ENCODE measurements at places on chromosomes 5 and 9. TPM values are rescaled to one million over a fixed set of nuclear protein-coding genes. Genes with fewer than 3 reads are reported as not detected.

DNA sequence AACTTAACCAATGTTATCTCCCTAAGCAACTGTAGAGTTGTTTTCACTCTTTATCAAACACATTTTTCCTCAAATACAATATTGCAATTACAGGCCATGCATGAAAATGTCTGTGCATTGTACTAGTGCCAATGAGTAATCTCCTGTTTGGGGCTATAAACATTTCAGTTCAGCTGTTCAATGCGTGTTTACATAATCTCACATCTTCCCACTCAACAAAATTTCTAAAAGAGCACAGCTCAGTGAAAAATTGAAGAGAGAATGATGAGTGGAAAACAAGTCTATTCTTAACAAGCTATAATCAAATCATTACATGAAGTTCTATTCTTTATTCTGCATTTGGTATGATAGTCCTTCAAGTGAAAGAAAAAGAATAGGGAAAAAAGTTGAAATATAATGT lies 780.5 kb upstream of the CDH9 start:
- DNase-seq, result no peak

DNA sequence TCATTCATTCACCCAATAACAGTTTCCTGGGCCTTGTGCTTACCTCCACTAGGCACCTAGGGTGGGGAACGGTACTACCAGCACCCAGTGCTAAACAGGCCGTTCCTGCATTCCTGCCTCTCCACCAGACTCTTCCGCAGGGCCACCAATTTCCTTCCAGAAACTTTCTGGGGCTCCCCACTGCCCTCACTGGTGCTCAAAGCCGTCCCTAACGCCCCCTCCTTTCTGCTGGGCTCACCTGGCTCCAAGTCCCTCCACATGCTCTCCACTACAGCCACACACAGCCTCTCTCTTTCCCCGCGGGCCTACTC lies 1.4 kb downstream of the PHF19 start:
- no peak for DNase-seq

DNA sequence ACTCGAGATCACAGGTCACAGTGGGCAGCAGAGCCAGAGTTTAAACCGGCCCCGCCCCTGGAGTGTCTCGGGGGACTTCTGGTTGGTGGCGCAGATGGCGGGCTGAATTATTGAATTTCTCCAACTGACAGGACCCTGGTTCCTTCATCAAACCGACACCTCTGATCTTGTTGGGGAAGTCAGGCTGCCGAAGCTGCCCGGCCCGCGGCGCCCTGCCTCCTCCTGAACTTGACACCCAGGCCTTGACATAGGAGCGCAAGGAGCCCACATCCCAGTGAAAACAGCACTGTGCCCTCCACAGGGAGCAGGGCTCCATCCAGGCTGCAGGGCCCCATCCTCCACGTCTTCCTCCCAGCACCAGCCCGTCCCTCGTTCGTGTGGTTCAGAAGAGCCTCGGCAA lies 105.2 kb downstream of the OLFM1 start:
- no peak for DNase-seq

The RXRA gene
- 146 TPM for total RNA-seq

- peak; percentile 58 for DNase-seq
Observed at GRCh38 chr9:115209601-115210306, 91.8 kb upstream of the TNC start.

DNA sequence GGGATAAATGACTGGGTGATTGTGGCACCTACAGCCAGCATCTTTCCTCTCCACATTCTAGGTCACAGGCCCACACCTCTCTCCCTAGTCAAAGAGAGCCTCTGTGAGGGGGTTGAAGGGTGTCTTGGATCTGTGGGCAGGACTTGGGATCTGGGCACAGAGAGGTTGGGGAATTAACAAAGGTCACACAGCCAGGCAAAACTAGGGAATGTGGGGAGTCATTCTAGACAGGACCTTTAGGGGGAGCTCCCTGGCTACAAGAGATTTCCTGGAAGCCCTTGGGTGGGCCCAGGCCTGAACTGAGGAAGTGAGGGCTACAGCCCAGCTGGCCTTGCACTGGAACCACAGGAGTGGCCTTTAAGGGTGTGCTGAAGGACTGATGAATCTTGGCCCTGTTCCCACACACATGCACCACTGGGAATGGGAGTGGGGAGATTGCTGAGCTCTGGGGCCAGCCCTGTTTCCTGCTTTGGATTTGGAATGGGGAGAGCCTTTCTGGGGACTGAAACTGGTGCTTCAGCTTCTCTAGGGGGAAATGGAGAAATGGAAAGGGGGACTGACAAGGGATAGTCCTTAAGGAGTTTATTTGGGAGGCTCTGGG lies 12.4 kb upstream of the CXXC5 start:
- DNase-seq, result peak; percentile 83

The RXFP3 gene
- not detected for total RNA-seq
